ENCODE measurements at places on chromosomes 12 and 14.

GRCh38 chr12:92540782-92541423 is 161.9 kb upstream of the PLEKHG7 start:
- DNase-seq, result no peak

GRCh38 chr14:67151082-67151666 is 38.1 kb upstream of the GARIN2 start:
- DNase-seq, result no peak

DNA sequence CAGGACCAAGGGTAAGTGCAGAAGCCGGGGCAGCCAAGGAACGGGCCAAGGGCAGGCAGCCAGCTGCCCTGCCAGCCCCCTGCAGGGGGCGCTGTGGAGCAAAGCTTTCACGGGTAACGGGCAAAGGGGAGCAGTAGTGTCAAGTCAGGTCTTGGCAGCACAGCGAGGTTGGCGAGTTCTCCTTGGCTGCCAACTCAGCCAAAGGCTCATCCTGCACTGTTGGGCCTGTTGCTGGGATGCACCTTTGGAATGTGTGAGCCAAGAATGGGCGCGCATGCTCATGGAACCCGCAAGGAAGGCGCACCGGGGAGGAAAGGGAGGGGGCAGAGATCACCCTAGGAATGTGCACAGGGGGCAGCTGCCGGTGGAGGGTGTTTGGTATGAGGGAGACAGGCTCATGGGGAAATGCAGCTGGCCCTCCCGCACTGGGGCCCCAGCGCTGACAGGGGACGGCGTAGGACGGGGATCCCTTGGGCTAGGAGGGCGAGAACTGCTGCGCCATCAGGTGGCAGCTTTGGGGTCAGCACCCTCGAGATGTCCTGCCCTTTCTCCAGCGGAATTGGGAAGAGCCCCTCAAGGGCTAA is 138.0 kb downstream of the ASCL4 start:
- no peak for DNase-seq

GRCh38 chr12:93387780-93388179 is 10.1 kb downstream of the NUDT4 start:
- DNase-seq, result no peak

- DNase-seq, result no peak
These were observed 332.6 kb downstream of the NOVA1 start for GRCh38 chr14:26265170-26265685.

DNA sequence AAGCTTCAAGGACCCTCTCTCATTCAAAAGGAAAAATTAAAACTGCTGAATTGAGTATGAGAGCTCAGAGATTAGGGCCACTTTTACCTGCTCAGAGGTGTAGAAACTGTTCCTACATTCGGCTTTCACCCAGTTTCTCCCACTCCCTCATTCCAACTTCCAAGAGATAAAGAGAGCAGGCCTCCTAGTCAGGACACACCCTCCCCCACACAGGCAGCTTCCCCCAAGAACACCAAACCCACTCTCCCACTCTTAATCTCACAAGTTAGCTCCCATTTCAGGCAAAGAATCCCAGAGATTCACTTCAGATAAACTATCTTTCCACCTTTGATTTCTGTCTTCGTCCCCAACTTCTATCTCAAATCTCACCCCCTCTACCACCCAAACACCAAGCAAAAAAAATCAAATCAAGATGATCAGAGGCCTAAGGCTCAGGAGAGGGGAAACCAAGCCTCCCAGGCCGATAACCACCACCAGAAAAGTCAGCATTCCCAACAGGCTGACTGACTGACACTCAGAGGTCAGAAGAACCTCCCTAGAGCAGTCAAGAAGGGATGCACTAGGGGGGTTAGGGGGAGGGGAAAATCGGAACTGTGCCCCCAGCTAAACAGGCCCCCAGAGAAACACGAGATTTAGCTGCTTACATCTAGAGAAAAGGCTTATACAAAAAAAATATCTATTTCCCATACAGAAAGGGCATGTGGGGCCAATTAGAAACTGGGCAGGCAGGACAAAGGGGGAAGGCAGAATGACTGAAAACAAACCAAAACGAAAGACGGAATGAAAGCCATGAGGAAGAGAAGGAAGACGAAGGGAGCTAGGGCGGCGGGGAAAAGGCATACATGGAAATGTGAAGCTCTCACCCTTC is 13.2 kb upstream of the CDH24 start:
- DNase-seq, result no peak
